Esophagus (tissue), 2 donors: ENCODE measurements at places on chromosomes 1 and 21. TPM values are rescaled to one million over a fixed set of nuclear protein-coding genes. Genes with fewer than 3 reads are reported as not detected.

Gene EPHA10
- 0.24 TPM for polyA plus RNA-seq

Gene DARS2
- 6.4 TPM for polyA plus RNA-seq

Gene GNPAT
- polyA plus RNA-seq: 18.5 TPM

Gene FBLIM1
- 17.7 TPM for polyA plus RNA-seq

Gene TSPEAR
- 0.04 TPM for polyA plus RNA-seq

Gene NBPF12
- 5.9 TPM for polyA plus RNA-seq

Gene CHIA
- 0.06 TPM for polyA plus RNA-seq

Gene ESPN
- polyA plus RNA-seq: 21.6 TPM

Gene AMY2A
- polyA plus RNA-seq: not detected

Gene AADACL4
- polyA plus RNA-seq: not detected

Gene LTN1
- polyA plus RNA-seq: 3.4 TPM

Gene E2F2
- 7.4 TPM for polyA plus RNA-seq

Gene TNNI3K
- 0.41 TPM for polyA plus RNA-seq

Gene EFNA1
- 32.9 TPM for polyA plus RNA-seq

Gene GUCA2B
- polyA plus RNA-seq: not detected

Gene PHGDH
- 24.3 TPM for polyA plus RNA-seq

Gene FAM72B
- polyA plus RNA-seq: 1.3 TPM

Gene KCNT2
- 0.22 TPM for polyA plus RNA-seq

Gene IL22RA1
- 10.3 TPM for polyA plus RNA-seq

Gene OPRD1
- polyA plus RNA-seq: not detected

Gene PLCH2
- polyA plus RNA-seq: 88.7 TPM

Gene SPRTN
- 5.0 TPM for polyA plus RNA-seq

Gene PTGER3
- polyA plus RNA-seq: 0.29 TPM

Gene LHX4
- 0.28 TPM for polyA plus RNA-seq

Gene SPRR2E
- polyA plus RNA-seq: 1,684 TPM

Gene SMPDL3B
- polyA plus RNA-seq: 0.98 TPM

Gene TFF3
- 8.6 TPM for polyA plus RNA-seq

Gene SLFNL1
- polyA plus RNA-seq: 0.16 TPM

Gene GNG4
- polyA plus RNA-seq: 10.9 TPM

Gene DMRTA2
- 1.5 TPM for polyA plus RNA-seq

Gene LRRC7
- 0.07 TPM for polyA plus RNA-seq
